NCI-H2029 treated with DMSO at 0.1 percent for 48 hours (cell line): ENCODE measurements at places on chromosomes 3 and 15.

- DNase-seq, result no peak
These were observed 14.1 kb downstream of the TEX264 start for GRCh38 chr3:51684971-51685751.

DNA sequence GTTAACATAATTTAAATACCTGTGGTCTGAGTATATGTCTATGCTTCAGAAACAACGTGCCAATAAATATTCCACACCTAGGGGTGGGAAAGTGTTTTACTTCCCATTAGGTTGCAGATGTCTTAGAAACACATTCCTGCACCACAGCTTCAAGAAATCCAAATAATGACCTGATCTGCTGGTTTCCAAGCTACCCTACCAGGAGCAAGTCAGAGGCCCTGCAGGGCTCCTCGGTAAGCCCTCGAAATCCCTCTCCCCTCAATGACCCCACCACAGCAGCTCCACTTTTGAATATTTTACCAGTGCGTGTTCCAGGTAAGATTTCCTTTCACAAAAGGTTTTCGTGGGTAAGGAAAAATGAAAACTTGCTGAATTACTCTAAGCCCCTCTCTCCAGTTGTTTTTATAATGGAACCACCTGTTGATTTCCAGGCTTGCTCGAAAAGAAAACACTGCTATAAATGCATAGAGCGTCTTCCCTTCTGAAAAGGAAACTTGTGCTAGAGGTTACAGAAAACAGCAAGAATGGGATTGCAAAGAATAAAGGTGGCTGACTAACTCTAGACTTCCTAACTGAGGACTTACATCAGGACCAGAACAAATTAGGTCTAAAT, 12.6 kb downstream of the IL12A start:
- no peak for DNase-seq

DNA sequence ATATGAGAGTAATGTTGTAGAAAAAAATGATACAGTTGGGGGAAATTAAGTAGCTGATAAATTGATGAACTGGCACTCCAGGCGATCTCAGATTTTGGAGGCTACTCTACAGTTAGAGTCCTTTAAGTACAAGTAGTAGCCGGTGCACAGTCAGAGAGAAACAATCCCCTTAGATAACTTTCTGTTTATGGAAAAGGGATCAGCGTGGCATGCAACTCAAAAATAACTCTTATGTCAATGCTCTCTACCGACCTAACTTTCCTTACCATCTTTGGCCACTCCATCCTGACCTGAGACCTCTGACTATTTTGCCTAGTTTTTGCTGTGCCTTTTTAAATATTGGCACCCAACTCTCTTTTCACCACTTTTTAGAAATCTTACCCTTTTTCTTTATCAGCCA, 299.6 kb downstream of the UNC13C start:
- no peak for DNase-seq

DNA sequence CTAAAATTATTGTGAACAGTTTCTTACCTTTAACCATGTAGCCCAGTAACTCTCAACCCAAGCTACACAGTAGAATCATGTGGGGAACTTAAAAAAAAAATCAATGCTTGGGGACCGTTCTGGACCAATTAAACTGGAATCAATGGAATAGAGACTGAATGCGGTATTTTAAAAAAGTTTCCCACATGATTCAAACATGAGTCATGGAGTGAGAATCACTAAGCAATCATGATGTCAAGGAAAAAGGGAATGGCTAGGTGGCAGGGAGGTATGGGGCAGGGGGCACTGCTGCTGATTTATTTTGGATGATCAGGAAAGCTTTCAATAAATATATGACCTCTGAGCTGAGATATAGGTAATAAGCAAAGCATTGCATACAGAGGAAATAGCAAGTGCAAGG, 250.5 kb upstream of the RORA start:
- DNase-seq, result no peak

DNA sequence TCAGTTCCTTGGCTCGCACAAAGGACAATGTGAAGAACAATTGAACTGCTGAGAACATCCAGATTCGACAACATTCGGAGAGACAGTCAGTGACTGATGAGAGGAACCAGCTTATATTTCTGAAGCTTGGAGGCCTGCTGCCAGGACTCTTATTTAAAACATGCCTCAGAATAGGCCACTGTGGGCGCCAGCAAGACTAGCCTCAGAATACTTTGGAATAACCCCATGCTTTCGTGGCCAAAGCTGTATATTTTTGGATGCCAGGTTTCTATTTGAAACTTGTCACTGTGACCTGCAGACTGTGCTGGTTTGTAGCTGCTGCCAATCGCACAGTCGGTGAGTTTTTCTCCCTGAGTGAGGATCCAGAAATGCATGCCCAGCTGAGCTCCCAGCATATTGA, 129.9 kb upstream of the UBE3A start:
- no peak for DNase-seq

DNA sequence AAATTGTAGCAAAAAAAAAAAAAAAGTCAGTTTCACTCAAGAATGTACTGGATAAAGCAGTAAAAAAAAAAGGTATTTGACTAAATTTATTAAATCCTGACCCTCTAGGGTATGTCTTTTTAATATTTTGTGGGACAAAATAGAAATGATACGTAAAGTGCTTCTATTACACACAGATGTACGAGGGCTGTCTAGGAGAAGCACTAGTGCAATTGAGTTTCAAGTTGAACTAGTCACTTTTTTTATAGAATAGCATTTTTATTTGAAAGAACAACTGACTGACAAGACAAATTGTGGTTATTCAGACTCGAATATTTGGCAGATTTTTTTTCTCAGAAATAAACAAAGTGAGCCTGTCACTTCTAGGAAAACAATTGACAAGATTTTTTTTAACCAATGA, 49.0 kb downstream of the CCDC54 start:
- no peak for DNase-seq

DNA sequence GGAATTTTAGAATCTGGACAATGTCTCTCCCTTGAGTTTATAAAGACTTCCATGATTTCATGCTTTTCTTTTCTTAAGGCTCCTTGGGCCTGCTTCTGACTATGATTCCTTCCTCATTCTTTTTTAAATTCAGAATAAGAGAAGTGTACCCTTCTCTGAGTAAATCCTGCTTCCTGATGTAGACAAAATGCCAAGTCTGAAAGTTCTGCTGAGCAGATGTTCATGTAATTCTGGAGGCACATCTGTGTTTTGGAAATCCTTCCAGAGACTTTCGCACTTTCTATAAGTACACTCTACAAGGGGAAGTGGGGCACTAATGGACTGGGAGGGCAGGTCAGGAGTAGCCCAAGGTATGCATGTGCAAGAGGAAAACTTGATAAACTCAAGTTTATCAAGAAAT, 24.8 kb downstream of the TPM1 start:
- no peak for DNase-seq

DNA sequence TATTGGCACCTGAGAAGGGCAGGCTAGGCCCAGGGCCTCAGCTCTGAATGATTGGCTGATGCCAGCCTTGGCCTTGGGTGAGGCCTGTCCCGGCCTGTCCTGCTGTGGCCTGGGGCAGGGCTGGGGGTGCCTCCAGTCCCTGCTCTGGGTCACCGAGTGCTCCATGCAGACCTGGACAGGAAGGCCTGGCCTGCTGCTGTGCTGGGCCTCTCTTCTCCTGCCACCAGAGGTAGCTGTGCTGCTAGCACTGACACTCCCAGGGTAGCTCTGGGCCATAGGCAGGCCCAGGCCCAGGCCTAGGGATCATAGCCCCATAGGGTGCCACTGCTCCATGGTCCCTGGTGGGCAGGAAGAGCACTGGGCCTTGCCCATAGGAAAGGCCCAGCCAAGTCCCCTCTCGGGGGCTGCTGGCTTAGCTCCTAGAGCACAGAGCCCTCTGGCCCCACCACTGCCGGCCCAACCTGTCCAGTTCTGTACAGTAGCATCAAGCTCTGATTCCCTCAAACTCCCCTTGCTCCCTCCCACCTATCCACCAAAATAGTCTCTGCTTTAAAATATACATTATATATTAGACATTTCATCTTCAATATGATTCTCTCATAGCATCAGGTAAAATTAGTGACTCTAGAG, 18.2 kb downstream of the ABTB1 start:
- no peak for DNase-seq

DNA sequence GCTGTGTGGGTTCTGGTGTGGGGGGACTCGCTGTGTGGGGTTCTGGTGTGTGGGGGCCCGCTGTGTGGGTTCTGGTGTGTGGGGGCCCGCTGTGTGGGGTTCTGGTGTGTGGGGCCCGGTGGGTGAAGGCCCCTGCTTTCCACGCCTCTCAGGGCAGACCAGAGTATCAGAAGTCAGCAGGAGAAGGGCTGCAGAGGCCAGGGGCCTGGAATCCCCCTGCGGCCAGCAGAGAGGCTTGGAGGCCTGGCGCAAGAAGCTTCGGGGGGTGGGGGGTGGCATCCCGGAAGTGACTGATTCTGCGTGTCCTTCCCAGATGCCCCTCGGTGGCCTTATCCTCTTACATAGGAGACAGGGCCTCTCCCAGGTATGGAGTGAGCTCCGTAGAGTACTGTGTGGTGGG, 37.4 kb downstream of the TNK2 start:
- DNase-seq, result no peak

GRCh38 chr15:57149196-57149595, 227.1 kb upstream of the CGNL1 start:
- DNase-seq, result no peak

DNA sequence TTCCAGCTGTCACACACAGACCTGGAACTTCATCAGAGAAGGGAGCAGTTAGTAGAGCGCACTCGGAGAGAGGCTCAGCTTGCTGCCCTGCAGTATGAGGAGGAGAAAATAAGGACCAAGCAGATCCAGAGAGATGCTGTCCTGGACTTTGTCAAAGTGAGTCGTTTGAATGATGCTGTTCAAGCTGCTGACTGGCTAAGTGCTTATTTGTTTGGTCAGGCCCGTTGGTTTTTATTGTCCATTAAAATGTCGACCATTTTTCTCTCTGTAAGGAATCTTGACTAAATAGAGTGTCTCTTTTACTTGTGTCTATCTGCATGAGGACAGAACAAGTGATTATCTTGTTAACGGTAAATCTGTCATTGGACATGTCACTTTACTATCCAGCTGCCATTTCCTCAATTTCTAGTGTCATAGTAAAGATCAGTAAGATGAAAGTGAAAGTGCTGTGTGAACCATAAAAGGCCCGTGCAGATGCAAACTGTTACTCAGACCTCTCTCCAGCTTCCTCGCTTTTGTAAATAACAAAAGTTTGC, 56.9 kb downstream of the LRCH3 start:
- peak; percentile 31 for DNase-seq

GRCh38 chr3:40961104-40961857, 238.0 kb upstream of the CTNNB1 start:
- DNase-seq, result no peak

DNA sequence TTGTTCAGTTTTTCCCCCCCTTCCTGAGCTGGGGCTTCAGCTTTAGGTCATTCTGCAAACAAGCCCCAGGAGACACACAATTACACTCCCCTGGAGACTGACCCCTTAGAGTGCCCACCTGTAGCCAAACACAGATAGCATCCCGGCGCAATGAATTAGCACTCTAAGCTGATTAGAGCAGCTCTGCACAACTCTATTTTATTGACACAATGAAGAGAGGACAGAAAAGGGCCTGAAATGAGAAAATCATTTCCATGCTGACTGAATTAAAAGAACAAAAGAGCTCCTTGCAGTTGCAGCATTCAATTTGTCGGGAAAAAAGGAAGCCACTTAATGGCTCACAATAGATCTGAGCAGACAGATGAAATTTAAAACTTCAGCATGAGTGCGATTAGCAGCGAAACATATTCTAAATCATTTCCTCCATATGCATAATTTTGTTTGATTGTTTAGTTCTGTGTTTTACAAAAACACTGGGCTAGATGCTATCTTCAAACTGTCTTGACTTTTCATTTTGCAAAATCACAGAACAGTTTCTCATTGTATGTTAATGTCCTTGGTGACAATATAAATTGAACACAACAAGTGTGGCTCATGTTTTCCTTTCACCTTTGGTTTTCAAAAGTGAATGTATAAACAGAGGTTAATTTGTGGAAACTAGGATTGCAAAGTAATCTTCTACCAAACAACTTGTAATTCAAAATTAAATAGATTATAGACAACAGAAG, 308.6 kb downstream of the MECOM start:
- DNase-seq, result peak; percentile 22

GRCh38 chr3:51679777-51680176, 8.7 kb downstream of the TEX264 start:
- no peak for DNase-seq

GRCh38 chr3:160330109-160330508, 68.9 kb downstream of the IFT80 start:
- no peak for DNase-seq

DNA sequence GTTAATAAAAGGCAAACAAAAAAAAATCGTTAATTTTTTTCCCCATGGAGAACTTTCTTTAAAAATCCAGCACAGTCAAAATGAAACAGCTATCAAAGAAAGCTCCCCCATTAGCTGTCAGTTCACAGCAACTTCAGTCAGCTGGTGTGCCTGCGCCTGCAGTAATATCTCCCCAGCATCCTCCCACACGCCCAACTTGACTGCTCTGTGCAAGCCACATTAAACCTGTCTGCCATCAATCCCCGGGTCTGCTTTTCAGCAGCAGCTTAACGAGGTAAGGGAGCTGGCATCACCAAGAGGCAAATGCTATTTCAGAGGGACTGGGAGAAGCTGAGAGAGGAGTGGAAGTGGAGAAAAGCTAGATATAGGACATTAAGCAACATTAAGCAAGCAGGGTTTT, 337.5 kb downstream of the GAP43 start:
- no peak for DNase-seq

DNA sequence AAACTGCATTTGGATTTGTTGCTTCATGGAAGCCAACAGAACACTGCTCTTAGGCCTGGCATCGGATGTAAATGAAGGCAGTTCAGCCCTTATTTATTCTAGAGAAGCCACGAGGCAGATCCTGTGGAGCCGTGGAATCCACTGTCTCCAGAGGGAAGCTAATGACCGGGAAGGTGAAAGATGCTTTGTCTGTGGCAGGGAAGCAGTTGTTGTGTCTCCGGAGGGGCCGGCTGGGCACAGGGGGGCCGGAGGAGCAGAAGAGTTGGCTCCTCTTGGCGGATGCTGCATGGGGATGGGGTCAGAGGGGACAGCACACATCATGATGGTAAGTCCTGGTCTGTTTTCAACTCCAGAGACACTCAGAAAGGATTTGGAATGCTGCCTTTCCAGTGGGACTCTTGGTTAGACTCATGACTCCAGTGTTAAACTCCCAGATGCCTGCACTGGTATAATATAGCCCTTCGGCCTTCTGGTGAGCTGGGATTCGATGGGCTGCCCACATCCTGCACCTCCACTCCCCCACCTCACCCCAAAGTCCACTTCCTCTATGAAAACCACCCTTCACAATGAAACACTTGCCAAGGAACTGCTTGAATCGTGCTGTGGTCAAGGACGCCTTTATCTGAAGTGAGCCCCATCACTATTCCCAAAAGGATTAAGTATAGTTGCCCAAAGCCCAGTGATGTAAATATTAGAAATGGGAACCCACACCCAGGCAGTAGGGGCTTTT, 33.6 kb downstream of the TPM1 start:
- DNase-seq, result no peak
